ENCODE measurements at places on chromosomes 1 and 21.

DNA sequence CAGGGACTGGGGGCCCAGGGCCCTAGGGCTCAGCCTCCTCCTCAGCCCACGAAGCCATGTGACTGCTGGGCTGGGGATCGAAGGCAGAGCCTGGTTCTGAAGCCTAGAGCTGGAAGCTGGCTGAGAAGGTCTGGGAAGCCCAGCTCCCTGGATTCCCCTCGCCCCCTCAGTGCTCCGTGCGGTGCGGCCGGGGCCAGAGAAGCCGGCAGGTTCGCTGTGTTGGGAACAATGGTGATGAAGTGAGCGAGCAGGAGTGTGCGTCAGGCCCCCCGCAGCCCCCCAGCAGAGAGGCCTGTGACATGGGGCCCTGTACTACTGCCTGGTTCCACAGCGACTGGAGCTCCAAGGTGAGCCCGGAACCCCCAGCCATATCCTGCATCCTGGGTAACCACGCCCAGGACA lies 9.1 kb downstream of the ADAMTSL4 start:
- DNase-seq = no peak

DNA sequence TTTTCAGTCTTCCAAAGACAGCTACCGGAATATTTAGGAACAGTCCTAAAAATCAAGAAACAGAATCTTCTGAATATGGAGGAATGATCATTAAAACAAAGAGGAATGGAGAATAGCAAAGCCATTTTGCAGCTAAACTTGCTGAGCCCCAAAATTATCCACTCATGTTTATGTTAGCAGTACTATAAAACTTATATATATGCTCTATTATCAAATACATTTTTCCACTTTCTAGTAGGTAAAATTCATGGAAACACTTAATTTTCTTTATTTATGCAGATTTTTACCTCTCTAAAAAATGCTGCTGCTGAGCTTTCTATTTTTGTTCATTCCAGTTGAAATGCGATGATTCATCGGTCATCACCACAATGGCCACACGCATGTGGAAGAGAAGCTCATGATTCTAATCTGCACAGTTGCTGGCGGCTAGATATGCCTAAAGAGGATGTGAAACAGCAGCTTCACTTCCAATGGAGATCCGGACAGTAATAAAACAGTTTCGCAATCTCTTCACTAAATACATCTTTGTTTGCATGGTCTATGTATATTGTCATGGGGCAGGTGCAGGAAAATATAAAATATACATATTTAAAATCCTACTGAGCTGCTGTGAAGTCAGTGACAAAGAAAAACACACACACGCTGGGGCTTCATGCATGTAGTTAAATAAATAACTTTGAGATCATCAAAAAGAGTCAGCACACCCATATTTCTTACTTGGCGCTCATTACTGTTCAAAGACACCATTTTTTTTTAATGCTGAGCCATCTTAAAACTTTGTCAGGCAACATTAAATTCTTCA lies 292.2 kb downstream of the SMYD3 start:
- no peak for DNase-seq

- no peak for DNase-seq
These were observed 10.0 kb upstream of the MORC3 start for GRCh38 chr21:36310016-36310415.

GRCh38 chr1:158961178-158961577 lies 29.8 kb downstream of the PYHIN1 start:
- DNase-seq = no peak

GRCh38 chr1:114033216-114033706 lies 54.0 kb downstream of the OLFML3 start:
- DNase-seq = peak; percentile 56

DNA sequence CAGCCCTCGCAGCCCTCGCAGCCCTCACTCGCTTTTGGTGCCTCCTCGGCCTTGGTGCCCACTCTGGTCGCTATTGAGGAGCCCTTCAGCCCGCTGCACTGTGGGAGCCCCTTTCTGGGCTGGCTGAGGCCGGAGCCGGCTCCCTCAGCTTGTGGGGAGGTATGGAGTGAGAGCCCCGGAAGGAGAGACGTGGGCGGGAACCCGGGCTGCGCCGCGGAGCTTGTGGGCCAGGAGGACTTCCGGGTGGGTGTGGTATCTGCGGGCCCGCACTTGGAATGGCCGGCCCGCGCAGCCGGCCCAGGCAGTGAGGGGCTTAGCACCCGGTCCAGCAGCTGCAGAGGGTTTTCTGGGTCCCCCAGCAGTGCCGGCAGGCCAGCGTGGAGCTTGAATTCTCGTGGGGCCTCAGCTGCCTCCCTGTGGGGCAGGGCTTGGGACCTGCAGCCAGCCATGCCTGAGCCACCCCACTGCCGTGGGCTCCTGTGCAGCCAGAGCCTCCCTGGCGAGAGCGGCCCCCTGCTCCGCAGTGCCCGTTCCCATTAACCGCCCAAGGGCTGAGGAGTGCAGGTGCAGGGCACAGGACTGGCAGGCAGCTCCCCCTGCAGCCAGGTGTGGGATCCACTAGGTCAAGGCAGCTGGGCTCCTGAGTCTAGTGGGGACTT lies 9.9 kb upstream of the CFHR2 start:
- DNase-seq = peak; percentile 56

Measured in WTC11 (cell line).